Islet precursor cell (in vitro differentiated cells): ENCODE measurements at places on chromosomes 11 and 22.
A peak's percentile ranks its signal among the peaks of the same experiment; 100 is the strongest.

GRCh38 chr11:8252388-8252787 lies 11.3 kb downstream of the LMO1 start:
- peak; percentile 51 for DNase-seq

- DNase-seq: no peak
These were observed 107.9 kb downstream of the NAT10 start for GRCh38 chr11:34213366-34213765.

DNA sequence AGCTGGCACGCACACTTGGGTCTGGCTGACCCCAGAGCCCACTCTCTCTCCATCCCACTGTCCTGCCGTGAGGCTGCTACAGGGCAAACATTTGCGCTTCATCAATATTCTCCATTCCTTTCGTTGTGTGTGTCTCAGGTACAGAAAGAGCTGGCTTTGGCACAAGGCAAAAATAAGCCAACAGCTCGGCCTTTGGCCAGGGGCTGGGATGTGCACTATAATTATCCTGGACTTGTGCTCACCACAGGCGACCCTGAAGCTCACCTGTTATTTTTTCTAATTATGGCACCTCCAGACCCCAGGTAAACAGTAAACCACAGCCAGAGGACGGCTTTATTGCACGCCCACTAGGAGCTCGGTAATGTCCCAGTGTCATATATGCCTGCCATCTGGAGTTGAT lies 10.9 kb downstream of the ZMAT5 start:
- DNase-seq: no peak

DNA sequence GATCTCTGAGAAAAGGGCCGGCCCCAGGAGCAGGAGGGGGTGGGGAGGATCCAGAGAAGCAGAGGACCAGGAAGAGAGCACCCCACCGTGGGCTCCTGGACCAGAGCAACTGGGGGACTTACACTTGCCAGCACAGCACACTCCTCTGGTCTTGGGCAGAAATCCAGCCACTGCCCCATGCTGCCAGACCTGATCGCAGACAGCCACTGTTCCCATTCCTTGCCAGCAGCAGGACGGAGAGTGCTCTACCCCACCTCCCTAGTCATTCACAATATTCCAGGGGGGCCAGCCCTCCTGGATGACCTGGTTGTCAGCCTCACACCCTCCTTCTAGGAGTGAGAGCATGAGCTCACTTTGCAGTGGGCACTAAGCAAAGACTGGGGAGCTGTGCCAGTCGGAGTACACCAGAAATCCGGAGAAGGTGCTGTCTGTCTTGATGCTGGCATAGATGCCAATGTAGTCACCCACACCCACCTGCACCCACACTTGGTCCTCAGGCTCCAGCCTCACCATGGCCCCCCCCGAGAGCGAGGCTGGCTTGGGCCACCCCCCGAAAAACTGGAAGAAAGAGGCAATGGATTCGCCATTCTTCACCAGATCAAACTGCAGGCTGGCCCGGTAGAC lies 1.6 kb downstream of the C1QTNF5 start:
- peak; percentile 30 for DNase-seq

DNA sequence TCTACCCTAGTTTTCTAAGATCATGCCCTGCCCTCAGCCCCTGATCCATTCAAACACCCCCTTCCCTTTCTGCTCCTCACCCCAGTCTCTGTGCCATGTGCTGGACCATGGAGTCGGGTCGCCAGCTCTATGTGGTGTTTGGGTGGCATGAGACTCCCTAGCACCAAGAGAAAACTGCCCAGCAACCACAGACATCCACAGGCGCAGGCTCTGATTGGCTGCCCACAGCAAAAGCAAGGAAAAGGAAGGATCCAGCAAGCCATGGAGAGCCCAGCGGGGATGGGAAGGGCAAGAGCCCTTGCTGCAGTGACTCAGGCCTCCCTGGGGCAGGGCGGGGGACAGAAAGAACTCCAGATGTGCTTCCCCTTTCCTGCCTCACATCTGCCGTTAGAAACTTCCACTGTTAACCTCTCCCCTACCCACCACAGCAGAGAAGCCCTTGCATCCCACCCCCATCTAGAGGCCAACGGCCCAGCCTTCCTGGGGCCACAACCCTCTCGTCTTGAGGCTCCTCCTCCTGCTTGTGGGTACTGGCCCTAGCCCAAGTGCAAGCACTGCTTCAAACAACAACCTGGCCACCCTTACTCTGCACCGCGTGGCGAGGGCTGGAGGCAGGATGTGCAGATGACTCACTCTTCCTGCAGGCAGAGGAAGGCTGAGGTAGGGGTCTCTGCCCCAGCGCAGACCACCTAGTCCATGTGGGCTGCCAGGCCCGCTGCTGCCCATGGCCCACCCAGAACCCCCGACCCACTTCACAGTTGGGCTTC lies 9.7 kb upstream of the AHNAK start:
- DNase-seq: peak; percentile 96

DNA sequence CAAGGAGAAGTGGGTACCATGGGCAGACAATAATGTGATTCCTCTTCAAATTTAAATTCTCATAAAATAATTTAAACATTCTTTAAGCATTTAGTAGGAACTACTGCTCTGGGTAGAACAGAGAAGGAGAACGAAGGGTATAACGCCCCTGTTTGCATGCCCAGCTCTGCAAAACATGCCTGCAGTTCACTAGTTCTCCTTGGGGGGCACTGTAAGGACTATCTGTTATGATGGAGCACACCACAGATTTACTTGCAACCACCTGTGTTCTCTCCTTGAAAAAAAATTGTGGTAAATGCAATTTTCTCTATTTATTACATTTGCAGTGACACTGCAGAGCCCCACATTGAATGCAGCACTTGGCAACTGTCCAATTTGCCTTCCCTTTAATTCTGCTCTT lies 100.3 kb downstream of the GUCY1A2 start:
- DNase-seq: peak; percentile 57

- DNase-seq: no peak
These were observed 47.6 kb upstream of the PARVA start for GRCh38 chr11:12329797-12330196.

GRCh38 chr22:20567993-20568417 lies 60.6 kb downstream of the MED15 start:
- peak; percentile 69 for DNase-seq

- DNase-seq: no peak
These were observed 6.9 kb downstream of the DPAGT1 start for GRCh38 chr11:119094816-119095065.

DNA sequence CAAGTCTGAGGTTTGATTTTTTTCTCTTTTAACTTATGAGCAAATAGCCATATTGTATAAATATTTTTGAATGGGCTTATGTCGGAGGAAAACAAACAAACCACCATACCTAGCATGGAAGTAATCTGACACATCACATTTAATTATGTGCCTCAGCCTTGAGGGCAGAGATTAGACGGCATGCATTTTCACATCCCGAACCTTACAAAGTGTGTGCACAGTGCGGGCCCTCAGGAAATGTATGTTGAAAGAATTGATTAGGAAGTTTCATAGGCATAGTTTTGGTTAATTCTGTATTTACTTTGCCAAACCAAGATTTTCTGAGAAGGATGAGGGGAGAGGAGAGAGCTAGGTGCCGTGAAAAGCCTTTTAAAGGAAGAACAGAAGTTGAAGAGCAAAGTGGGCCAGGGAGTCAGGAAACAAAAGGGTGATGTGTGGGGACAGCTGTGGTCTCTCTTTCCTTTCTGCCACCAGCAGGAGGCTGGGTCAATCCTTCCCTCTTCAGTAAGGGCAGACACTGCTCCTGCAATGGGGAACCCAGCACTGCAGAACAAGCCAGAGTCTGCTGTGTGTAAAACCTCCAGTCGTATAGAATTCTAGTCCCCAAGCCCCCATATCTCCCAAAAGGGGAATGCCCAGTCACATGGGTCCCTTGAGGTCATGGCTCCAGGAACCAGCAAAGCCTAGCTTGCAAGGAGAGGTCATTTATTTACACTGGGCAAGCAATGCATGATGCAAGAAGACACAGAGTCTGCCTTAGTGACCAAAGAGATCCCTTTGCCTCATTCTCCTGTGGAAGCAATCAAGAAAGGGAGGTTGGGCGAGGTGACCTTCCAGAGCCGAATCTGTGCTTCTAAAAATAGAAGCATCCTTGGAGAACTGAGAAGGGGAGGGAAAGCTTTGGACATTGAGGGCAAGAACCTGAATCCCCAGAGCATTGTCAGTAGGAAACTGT lies 71.1 kb upstream of the OLFML1 start:
- DNase-seq: no peak

DNA sequence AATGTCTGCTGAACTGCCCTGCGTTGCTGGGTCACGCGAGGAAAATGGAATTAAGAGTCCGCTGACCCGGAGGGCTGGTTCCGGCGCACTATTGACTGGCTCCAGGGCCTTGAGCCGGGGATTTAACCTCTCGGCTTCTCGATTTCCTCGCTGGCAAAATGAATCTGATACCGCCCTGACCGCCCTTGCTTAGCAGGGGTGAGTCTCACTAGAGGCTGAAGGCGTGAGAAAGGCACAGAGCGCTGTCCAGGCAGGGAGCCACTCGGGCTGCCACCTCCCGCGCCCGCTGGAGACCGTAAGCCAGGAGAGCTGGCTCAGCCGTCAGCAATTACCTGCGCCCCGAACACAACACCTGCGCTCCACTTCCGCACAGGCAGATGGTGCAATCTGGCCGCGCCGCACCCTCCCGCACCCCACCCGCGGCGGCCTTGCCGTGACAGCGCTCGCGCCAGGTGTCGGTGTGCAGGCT lies 65.6 kb downstream of the BUD13 start:
- no peak for DNase-seq

- DNase-seq: no peak
These were observed 35.6 kb upstream of the SYT7 start for GRCh38 chr11:61616434-61616833.

- peak; percentile 92 for DNase-seq
These were observed 8.8 kb upstream of the PLA2G3 start for GRCh38 chr22:31148953-31149627.

- DNase-seq: peak; percentile 77
These were observed 13.7 kb upstream of the CPT1A start for GRCh38 chr11:68855205-68855981.

GRCh38 chr11:10366568-10367331 lies 61.9 kb downstream of the ADM start:
- peak; percentile 84 for DNase-seq

GRCh38 chr22:24894998-24895397 lies 51.5 kb downstream of the LHFPL7 start:
- DNase-seq: peak; percentile 66

DNA sequence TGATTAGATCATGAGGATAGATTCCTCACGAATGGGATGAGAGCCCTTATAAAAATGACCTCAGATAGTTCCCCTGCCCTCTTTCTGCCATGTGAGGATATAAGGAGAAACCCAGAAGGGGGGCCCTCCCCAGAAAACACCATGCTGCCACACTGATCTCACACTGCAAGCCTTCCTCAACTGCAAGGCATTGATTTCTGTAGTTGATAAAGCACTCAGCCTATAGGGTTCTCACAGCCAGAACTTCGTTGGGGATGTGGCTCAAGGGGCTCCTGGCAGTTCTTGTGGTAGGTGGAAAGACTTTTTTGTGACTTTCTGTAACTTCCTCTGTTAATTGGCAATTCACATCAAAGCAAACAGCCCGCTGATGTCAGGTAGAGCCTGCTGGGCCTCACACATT lies 108.9 kb downstream of the CD44 start:
- no peak for DNase-seq

DNA sequence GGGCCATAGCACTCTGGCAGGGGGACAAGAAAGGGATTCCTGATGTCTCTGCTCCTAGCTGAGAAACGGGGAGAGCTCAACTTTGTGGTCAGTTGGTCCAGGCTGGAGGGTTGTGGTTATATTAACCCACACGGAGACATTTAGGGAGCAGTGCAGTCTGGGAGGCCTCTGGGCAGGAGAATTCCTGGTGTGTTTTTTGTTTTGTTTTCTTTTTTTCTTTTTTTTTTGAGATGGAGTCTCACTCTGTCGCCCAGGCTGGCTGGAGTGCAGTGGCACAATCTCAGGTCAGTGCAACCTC lies 88.0 kb upstream of the SHISAL1 start:
- no peak for DNase-seq

GRCh38 chr11:105610871-105611571 lies 1.1 kb downstream of the GRIA4 start:
- no peak for DNase-seq
